ENCODE measurements at places on chromosomes 6 and 20. TPM values are rescaled to one million over a fixed set of nuclear protein-coding genes. Genes with fewer than 3 reads are reported as not detected.

- DNase-seq, result no peak
Observed at GRCh38 chr6:153727885-153728284, 311.2 kb upstream of the OPRM1 start.

DNA sequence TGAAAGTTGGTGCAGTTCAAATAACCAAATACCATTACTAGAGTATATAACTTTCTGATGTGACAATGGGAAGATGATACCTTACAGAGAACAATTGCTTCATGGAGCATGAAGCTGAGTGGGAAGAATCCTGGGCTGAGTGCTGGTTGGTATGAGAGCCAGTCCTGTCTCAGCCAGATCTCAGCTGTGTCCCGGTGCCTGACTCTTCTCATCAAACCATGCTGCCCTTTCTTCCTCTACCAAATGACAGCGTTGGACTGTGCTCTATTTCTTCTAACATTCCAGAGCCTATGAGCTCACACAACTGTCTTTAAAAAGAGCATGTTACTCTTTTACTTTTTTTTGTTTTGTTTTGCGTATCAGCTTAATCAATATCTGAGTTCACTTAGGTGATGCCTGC, 27.5 kb upstream of the PBOV1 start:
- peak; percentile 13 for DNase-seq

DNA sequence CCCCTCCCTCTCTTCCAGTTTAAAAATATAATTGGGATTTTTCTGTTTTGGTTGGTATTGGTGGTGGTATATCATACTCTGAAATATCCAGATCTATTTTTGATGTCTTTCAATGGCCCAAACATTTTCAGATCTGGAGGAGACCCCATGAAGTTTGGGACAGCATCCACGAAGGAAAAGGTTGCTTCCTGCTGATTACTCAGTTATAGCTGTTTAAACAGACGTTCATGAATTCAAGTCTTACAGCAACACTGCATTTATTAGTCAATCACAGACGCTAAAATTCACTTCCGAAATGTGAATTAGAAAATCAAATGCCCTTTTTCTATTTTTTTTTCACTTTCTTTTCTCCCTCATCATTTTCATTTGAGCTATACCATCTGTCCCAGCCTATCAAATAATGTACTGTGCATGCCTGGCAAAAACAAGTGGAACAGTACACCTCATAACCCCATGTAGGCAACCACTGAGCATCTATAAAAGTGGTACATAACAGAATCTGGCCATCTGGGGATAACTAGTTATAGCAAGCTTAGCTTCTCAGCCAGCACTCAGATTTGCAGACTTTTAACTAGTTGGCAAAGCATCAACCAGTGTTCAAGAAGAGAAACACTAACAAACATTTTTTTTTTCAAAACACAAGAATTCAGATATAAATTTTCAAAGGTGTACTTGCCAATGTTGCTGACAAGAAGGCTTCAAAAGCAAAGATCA, 124.5 kb downstream of the HIVEP2 start:
- peak; percentile 20 for DNase-seq

Gene SRSF12
- not detected for total RNA-seq

All from HT1080 (cell line).